ENCODE measurements at places on chromosomes 12 and 14.

- DNase-seq: no peak
These were observed 29.1 kb downstream of the BBOF1 start for GRCh38 chr14:74048281-74048680.

DNA sequence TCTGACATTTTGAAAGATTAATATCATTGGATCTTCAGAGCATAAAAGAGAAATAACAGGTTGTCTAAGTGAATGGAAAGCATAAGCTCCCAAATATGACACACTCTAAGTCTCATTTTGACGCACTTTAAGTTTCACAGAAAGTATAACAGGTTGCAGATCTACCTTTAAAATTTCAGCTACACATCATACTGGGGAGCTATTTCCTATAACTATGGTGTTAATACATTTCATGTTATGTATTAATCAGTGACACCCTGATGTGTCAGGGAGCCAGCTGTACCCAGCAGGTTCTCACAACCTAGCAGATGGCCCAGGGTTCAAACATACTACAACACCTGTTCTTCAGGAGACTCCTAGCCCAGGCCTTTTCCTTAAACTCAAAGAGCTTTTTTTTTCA lies 31.1 kb upstream of the TMX1 start:
- no peak for DNase-seq

DNA sequence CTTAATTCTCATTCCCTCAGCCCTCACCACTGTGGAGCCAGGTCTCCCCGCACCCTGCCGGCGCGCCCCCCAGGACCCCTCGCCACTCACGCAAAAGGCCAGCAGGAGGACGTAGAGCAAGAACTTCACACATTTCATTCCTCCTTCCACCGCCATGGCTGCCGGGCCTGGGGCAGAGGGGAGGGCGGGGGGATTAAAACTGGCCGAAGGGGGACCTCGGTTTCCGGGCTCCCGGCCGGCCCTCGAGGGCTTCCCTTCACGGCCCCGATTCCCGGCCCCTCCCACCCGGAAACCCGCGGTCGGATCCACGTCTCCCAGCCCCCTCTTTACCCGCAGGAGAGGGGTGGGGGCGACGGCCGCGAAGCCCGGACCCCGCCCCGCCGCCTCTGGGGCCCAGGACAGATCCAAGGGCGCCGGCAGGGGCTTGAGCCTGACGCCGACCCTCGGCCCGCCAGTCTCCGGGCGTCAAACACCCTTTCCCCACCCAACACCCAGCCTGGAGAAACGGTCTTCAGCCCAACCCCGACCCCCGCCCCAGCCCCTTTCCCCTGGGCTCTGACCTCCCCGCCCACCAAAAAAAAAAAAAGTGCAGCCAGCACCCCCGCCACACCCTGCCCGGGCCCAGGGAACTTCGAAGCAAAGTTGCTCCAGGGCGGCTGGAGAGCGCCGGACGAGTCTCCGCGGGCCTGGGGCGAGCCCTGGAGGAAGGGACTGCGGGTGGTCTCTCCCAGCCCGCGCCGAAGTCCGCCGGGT lies 447 bp downstream of the CD63 start:
- no peak for DNase-seq

DNA sequence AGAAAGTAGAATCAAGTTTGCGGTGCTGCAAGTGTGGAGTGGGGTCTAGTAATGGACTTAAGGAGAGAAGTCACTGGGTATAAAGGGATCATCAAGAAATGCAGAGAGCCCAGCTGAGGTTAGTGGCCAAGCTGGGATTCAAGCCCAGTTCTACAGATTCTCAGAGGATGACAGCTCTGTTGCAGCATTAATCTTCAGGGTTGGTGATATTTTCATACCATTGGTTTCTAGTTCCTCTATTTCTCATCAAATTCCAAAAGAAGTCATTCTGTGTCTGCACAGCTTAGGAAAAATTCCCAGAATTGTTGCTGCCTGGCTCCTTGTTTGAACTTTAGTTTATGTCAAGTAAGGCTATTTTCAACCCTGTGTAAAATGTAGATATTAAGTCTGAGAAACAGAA lies 169.5 kb upstream of the NTF3 start:
- DNase-seq: no peak

Measured in stimulated activated CD8-positive, alpha-beta memory T cell treated with anti-CD3 and anti-CD28 coated beads, Interleukin-2, amount 100 ng/mL, for 1 hour (primary cell).